ENCODE measurements at places on chromosomes 2 and 18.

- no peak for DNase-seq
These were observed 54.3 kb upstream of the SLC66A3 start for GRCh38 chr2:11100976-11101375.

GRCh38 chr2:3522961-3523421 is 3.7 kb upstream of the ADI1 start:
- DNase-seq: no peak

DNA sequence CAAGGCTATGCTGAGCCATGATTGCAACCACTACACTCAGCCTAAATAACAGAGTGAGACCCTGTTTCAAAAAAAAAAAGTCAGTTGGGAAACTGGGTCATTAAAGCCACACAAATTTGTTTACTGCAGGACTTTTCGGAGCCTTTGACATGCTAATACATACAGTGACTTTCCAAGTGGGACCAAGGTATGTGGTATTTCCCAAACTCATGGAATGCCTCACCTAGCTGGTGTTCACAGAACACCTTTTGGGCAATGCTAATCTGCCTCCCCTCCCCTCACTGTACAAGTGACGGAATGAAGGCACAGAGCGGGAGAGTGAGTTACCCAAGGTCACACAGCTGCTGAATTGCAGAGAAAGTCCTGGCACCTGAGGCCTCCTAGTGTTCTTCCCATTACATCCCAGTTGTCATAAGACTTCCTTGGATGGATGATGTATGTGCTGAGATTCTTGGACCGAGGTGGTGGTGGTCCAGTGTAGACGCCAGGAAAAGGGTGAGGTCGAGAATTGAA is 30.7 kb downstream of the ATOH8 start:
- no peak for DNase-seq

GRCh38 chr2:106185475-106186184 is 8.5 kb downstream of the UXS1 start:
- no peak for DNase-seq

DNA sequence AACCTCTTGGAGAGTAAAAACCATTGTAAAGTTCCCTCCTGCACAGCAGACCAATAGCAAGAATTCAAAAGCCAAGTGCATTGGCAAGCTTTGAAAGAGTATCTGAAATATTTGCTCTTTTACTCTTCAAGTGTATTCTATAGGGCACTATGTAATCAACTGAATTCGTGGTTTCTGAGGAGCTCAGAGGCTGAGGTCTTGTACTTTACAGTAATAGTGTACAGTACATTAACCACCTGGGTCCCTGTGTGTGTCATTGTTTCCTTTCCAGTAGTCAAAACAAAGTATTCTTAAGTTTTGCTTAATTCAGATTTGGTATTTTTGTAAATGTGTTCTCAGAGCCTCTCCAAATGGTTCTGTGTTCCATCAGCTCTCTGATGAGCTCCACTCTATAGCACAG is 769.7 kb downstream of the LRRTM4 start:
- no peak for DNase-seq
